Pancreas (tissue), 10 donors: ENCODE measurements at places on chromosomes 3 and 15. TPM values are rescaled to one million over a fixed set of nuclear protein-coding genes. Genes with fewer than 3 reads are reported as not detected.

The CRELD1 gene
- total RNA-seq, result 14.2 TPM

The ST3GAL6 gene
- total RNA-seq, result 5.9 TPM

The KIF7 gene
- total RNA-seq, result 1.5 TPM

The PPARG gene
- 2.6 TPM for total RNA-seq

The TM6SF1 gene
- total RNA-seq, result 1.7 TPM

The ATP10A gene
- 0.43 TPM for total RNA-seq

The SMCO1 gene
- not detected for total RNA-seq

The GOLGA6A gene
- not detected for total RNA-seq

The CCR5 gene
- 0.12 TPM for total RNA-seq

The BUB1B gene
- 1.2 TPM for total RNA-seq

DNA sequence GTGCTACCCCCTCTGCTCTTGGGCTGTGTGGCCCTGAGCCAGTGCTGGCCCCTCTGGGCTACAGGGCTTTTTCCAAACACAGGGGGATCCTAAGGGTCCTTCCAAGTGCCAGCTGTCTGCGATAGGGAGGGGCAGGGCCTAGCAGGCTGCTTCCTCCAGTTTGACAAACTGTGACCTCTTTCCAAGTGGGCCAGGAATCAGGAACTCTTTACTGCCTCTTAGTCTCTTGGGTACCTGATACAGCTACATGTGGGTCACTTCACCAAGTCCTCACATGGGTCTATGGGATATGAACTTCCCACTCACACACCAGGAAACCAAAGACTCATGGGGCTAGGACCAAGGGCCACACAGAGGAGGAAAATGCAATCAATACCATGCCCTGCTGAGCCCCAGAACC, 25.4 kb downstream of the SEC61A1 start:
- no peak for DNase-seq

DNA sequence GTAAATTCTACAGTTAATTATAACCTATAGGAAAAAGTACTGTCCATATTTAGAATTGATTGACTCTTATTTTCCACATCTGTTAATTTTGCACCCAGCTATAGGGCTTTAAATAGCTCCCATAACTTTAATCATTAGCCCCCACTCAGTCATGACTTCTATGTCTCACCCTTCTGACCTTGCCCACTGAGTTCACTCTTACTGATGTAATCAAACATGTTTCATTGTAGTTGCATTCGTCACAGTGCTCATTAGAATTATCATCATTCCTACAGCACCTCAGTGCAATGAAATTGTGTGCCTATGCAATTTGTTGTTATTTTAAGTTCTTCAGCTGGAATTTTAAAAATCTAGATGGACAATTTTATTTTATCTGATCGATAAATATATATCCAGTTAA, 151.4 kb downstream of the TIGIT start:
- no peak for DNase-seq

DNA sequence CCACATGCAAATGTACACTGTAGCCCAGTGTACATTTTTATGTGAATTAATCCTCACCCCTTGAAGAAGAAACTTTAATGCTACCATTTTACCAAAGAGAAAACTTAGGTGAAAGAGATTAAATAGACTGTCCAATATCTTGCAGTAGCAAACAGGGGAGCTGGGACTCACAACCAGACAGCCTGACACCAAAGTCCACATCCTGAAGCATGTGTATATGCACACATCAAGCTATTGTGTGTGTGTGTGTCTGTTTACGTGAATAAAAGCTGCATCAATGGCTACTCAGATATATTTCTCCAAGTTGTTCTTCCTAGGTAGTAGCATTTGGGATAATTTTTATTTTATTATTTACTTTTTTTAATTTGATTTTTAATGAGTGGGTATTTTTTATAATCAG, 6.7 kb downstream of the ANO10 start:
- DNase-seq, result no peak

DNA sequence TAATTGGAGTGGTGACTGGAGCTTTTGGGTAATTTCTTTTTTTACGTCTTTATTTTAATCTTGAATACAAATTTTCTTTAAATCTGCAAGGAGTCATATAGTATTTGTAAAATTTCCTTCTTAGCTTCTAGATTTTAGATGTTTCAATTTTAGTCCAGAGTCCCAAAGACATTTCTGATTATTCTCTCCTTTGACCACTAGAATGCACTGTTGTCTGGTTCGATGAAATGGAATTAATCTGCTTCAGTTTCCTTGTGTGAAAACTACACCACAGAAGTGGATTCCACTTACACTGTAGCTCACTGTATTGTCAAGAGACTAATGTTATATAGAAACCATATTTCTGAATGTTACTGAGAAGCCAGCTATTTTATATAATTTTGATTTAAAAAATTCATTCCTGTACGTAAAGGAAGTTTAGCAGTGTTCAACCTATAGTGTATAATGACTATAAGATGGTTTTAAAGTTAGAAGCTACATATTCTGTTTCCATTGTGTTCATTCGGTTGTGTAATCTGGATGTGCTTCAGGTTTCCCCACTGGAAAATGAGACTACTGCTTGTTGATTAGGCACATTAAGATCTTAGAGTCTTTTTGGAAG, 6.1 kb downstream of the GRAMD1C start:
- no peak for DNase-seq

GRCh38 chr15:99481951-99482230, 83.9 kb upstream of the MEF2A start:
- DNase-seq, result no peak

DNA sequence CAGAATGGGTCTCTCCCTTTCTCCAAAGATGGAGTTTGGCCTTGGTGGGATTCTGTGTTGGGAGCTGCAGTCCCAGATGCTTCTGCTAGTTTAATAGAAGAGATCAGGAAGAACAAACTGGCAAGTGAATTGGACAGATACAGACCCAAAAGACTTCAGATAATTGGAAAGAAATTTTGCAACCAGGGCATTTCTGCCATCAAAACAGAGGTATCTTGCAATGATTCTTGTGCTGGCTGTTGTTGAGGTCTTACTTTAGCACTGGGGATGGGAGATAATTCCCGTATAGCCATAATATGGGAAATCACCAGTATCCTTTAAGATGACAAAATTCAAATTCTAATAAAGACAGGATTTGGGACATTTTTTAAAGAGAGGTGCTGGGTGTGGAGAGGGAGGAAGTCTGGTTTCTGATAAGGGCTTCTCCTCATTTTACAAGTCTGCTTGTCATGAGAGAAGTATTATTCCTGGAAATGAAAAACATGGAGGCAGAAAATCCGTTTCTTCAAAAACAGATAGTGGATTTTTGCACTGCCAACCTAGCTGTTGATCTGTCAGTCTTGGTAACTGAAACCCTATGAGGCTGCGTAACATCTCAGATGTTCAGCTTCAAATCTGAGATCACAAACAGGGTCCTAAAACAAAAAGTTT, 40.1 kb downstream of the FNDC3B start:
- DNase-seq, result no peak

GRCh38 chr3:113222451-113223086, 11.2 kb downstream of the BOC start:
- DNase-seq, result peak; percentile 88

DNA sequence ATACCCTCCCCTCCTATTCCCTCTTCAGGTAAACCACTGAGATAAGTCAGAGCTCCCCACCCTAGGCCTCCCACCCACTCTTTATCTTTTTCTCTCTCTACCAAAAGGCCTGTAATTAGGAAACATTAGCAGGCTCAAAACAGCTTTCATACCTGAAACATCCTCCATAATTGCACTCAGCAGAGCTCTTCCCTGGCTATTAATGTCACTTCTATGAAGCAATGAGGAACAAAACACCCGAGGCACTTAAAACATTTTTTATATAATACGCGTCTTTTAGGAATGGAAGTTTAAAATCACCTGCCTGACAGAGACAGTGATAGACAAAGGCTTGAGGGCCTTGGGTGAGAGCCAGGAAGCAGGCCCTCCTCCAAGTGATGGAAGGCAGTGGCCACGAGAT, 138.9 kb downstream of the EPHB1 start:
- DNase-seq, result no peak

DNA sequence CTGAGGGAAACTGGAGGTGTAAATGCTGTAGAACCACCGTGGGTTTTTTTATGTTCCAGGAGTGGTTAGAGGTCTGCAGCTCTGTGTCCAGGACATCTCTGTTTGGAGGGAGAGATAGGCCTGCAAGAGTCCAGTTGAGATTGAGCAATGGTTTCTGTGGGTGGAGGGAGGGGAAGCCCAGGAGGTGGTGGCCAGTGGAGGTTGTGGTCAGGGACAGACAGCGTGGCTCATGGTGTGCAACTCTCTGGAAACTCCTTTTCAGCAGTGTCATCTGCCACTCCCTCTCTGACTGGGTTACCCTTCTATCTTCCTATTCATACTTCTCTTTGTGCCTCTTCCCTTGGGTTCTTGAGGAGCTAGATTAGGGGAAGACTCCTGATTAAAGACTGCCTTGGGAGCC, 9.6 kb downstream of the XCR1 start:
- no peak for DNase-seq

- no peak for DNase-seq
Measured at GRCh38 chr3:187567661-187568121, 102.5 kb downstream of the SST start.

GRCh38 chr3:82145742-82146141, 384.3 kb upstream of the GBE1 start:
- DNase-seq, result no peak

- DNase-seq, result no peak
Measured at GRCh38 chr3:11672363-11672762, 28.6 kb upstream of the VGLL4 start.

GRCh38 chr15:67784090-67784781, 41.1 kb upstream of the SKOR1 start:
- DNase-seq, result no peak

DNA sequence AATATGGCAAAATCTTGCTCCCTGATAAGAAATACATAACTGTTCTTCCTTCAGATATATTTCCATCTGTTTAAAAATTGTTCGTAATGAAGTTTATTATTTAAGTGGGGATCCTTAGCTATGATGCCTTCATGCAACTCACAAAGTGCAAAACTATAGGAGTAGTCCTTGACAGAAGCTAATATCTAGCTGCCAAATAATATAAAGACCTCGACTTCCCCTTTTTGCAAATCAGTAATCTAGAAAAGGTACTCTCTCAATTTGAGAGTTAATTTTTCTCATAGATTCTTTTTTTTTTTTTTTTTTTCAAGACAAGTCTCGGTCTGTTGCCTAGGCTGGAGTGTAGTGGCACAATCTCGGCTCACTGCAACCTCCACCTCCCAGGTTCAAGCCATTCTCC, 23.0 kb downstream of the SLTM start:
- no peak for DNase-seq

GRCh38 chr15:42085721-42086120, 8.6 kb downstream of the PLA2G4D start:
- no peak for DNase-seq

DNA sequence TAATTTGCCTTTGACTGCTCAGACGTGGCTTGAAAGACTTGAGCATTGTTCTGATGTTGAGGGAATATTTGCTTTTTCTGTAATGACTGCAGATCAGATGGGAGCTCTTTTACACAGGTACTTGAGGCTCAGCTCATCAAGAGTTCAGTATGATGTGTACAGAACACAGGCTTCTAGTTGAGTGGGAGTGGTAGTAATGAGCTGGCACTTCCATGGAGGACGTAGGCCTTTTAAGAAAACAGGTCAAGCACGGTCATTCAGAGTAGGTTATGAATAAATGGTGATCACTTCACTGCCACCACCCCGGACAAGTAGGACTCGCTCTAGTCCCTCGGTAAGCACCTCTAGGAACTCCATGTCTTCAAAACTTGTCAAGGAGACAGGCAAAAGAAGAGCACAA, 8.8 kb downstream of the EMC4 start:
- no peak for DNase-seq

DNA sequence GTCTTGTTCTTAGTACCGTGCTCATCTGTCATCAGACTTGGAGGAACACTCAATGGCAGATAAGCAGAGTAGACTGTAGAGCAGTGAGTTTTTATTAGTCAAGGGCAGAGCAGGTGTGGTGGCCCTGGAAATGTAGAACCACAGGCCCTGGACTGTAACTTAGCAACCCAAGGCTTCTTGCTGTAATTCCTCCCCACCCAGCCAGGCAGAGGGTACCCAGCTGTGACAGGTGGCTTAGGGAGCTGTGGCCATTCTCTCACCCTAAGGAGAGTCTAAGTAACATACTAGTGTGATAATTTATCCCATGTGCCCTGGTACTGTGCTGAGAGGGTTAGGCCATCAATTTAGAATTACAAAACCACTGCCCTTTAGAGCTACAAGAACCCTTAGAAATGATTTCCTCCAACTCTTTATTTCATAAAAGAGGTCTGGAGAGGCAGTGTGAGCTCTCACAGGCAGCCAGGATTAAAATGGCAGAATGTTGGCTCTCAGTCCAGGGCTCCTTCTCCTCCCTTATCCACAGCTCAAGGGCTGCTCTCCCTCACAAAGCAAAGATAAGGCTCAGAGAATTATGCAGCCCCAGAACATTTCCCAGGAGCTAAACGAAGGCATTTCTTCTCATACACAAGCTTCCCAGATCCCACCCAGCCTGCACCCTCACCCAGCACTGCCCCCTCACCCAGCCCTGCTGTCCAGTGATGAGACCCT, 3.0 kb downstream of the POMGNT2 start:
- no peak for DNase-seq

DNA sequence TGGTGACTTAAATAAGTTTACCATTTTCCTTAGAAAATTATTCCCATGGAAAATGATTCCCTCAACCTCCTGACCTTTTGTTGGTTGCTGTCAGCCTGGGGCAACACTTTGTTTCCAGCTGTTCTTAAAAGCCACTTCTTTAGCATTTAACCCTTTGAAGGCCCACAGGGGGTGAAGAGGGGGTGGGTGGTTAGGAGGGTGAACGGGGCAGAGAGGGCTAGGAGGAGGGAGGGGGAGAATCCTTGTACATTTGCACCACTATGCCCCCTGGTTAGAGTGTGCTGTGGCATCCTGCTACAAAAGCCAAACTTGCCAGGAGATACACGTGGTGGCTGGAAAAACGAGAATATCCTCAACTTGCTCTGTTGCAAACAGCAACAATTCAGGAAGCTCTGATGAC, 273.2 kb upstream of the RGMA start:
- DNase-seq, result no peak

DNA sequence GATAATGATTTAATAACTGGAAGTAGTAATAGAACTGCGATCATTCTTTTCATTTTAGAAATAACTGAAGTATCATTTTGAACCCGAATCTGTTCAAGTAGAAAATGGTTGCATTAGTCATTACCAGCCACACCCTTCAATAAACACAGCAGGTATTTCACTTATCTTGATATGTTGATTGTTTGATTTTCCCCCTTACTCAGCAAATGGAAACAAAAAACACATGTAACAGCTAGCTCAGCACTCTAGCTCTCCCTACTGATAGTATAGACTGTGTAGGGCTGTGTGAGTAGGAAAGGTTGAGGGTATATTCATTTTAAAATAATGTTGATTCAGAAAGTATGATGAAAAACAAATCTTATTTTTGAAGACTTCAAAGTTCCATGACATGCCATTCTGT, 1.1 kb upstream of the GPR149 start:
- no peak for DNase-seq
